ENCODE measurements at places on chromosomes 7 and 10.
A peak's percentile ranks its signal among the peaks of the same experiment; 100 is the strongest.

GRCh38 chr7:102864958-102865357 is 47.8 kb upstream of the LRRC17 start:
- no peak for DNase-seq

GRCh38 chr10:79320820-79321493 is 26.3 kb upstream of the PPIF start:
- no peak for DNase-seq

- DNase-seq: no peak
Measured at GRCh38 chr10:3848005-3848774, 63.2 kb upstream of the KLF6 start.

GRCh38 chr7:47946581-47947354 is 1.5 kb downstream of the PKD1L1 start:
- no peak for DNase-seq

DNA sequence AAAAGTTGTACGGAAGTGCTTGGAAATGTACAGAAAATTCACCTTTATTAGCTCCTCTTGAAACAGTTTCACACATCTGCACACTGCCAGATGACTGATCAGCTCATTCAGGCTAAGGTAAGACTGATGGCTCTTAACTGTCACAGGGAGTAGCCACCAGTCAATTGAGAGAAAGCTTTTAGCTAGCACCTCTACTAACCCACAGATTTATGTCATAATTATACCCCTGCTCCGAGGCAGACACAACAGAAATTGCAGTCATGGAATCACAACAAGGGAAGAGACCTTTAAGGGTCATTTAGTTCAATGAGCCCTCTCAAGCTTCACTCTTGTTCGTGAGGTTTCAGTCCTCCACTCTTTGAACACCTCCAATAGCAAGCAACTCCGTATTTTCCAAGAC is 235.4 kb downstream of the TRIL start:
- DNase-seq: no peak

DNA sequence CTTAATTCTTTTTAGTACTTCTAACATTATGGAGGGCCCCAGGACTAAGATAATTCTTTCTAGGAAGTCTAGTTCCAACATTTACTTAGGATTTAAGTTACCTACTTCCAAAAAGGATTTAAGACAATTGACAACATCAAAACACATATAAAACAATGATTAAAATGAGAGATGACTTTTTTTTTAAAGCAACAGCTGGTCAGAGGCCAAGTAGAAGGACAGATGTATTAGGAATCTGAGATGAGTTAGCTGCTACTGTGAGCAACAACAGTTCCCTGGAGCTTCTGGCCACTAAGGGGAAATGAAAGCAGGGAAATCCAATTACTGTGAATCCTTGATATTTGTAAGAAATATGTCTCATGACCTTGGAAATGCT is 222.3 kb downstream of the PHTF2 start:
- no peak for DNase-seq

DNA sequence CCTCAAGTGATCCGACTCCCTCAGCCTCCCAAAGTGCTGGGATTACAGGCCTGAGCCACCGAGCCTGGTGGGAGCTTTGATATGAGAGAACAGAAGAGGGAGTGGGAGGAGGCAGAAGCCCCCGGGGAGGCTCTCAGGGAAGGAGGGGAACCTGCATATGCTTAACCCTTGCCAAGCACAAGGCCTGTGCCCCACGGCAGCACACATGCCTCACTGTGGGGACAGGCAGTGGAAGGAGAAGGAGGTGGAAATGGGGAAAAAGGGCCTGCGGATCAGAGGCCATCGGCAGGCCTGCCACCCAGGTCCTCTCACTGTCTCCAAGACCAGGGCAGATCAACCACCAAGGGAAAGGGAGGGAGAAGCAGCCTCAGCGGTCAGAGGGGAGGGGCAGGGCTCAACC is 7.2 kb upstream of the GRID1 start:
- no peak for DNase-seq

DNA sequence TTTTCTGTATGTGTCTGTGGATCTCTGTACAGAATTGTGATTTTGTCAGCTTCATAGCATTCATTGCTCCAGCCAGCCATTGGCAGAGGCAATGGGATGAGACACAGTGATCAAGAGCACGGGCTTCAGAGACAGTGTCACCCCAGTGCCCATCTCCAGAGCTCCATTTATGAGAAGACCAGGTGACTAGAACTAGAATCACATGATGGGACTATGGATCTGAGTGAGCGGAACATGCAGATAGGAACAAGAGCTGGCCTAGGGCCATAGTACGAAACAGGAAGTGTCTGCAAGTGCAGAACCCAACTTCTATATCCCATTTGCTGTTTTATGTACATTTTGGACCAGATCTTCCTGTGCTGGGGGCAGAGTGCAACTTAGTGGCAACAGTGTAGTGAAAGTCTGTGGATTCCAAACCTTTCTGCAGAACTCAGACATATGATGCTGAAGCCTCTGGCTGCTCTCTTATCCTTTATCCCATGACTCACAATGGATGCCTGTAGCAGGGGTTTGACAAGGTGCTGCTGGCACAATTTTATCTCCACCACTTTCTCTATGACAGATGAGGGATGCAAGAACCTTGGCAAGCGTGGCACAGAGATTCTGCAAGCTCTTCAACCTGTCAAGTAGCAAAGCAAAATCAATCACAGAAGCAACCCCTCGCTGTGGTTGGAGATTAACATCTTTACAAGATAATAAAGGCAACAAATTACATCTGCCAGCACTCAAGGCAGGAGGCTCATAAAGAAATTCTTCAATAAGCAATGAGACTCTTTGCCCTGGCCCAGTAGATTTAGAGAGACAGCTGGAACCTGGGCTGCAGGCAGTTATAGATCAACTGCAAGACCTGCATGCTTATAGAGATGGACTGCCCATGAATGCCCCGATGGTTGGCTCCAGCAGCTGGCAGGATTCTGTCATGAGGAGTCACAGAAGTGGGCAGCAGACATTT is 681.3 kb downstream of the TNS3 start:
- DNase-seq: no peak

DNA sequence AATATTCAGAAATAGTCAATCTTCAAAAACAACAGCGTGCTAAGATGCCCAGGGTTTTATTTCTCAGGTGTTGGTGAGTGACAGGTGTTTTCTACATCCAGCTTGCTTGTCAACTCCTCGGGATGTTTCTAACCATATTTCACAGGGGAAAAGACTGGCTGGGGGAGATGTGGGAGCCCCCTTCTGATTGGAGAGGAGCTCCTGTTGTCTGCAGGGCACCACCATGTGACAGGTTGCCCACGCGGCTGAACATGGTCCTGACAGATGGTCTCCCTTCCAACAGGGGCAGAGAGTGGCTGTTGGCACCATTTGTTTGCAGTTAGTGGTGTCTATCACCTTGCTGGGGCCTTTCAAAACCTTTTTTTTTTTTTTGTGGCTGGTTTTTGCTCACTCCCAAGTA is 16.5 kb upstream of the GPR26 start:
- DNase-seq: no peak

DNA sequence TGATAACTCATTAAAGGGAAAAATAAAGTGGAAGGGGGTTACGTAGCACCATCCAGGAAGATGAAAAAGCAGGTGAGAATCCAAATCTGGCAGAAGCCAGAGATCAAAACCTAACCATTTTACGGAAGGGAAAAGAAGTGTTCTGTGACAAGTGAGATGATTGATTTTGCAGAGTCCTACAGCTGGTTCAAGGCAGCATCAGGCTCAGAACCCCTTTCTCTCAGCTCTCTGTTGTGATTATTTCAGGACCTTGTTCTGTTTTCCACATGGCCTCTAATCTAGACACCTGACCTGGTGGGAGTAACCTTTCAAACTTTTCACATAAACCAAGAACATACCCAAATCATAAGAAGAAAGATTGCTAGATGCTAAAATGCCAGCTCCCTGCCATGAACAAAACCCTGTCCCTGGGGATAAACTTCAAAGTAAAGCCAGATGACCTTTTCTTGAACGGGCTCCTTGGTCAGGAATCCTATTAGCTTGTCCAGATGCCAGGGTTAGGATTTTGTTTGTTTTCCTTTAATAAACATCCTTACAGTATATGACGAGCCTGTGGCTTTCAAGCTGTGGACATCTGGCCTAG is 5.9 kb downstream of the DUSP5 start:
- DNase-seq: no peak

- DNase-seq: no peak
Measured at GRCh38 chr10:132671228-132672154, 114.5 kb downstream of the NKX6-2 start.

DNA sequence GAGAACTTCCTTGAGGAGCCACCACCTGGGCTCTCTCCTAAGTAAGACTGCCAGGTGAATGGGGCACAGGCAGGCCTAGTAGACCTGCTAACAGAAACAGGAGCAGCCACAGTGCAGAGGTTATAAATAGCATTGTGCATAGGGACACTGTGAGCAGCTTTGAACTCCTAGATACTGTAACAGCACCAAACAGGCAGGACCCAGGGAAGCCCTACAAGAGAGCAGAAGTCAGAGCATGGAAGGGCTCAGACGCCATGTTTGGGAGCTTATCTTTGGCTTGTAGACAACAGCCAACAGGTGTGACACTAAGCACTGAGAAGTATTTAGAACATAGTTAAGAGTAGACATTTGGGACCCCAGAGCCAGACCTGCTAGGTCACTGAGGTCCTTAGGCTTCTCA is 14.5 kb downstream of the XRCC2 start:
- no peak for DNase-seq

- DNase-seq: no peak
Measured at GRCh38 chr7:34104992-34105391, 199.7 kb downstream of the BMPER start.

GRCh38 chr10:80278480-80278879 is 11.0 kb downstream of the MAT1A start:
- no peak for DNase-seq

DNA sequence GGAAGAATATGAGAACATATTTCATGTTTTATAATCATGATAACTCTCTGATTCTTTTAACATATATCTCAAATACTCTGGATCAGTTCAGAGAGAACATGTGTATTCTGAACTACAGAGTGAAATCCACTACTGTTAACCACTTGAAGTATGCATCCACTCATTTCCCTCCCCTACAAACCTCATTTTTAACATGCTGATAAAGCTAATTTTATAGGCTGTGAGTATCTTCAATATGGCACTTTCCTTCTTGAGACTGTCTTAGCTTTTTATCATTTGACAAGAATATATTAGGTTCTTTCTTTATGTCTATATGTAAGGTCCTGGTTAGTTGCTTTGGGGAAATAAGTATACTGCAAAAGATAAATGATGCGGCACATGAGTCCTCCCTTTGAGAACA is 154.8 kb downstream of the MLLT10 start:
- DNase-seq: no peak

DNA sequence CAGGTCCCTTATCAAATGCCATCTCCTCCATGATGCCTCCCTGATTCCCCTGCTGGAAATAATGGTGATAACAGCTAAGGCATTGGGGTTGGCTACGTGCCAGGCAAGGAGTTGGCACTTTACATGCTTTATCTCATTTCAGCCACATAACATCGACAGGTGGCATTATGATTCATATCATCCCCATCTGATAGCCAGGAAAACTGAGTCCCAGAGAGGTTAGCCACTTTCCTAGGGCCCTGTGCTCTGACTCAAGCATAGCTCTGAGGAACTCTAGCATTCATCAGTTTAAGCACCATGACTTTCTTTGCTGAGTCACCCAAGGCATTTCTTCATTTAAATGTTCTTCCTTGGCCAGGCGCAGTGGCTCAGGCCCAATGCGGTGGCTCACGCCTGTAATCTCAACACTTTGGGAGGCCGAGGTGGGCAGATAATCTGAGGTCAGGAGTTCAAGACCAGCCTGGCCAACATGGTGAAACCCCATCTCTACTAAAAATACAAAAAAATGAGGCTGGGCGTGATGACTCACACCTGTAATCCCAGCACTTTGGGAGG is 6.6 kb downstream of the LEP start:
- no peak for DNase-seq

GRCh38 chr10:54797636-54798321 is 3.3 kb downstream of the PCDH15 start:
- DNase-seq: no peak

DNA sequence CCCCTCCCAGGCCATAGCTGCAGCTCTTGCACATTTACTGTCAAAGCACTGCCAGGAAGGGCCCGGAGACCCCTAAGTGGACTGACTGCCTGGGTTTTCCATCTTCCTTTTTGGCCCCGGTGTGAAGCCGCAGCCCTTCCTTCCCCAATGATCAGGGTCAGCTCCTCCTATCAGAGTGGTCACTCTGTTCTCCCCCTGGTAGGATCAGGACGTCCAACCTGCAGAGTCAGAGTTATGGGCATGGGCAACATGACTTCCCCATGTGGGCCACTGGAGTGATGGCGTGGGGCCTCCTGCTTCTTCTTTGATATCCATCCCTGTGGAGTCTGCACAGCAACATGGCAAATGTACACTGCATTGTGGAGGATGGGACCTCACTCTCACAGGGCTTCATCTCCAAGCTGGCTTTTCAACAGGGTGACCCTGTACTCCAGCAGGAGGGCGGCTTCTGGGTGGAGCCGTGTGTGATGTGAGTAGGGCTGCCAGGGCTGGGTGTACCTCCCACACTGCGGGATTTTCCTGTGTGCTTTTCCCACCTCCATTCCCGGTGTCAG is 6.4 kb upstream of the RAMP3 start:
- no peak for DNase-seq

GRCh38 chr7:636396-636795 is 90.1 kb upstream of the DNAAF5 start:
- peak; percentile 91 for DNase-seq

DNA sequence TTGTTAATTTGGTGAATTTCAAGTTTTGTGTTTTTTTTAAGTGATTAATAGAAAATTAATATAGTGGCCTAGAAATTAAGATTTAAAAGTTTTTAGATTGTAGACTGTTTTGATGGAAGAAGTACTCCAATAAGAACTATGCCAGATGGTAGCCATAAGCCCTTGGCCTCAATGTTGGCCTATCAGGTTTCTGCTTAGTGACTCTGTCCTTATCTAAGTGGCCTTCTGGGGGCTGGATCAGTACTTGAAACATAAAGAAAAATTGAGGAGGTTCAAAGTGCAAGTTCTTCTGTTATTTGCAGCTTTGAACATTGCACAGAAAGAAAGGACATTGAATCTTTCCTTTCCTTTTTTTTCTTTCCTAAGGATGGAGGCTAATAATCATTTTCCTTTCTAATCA is 9.9 kb downstream of the CCDC126 start:
- DNase-seq: no peak

- no peak for DNase-seq
Measured at GRCh38 chr10:114021717-114022680, 21.7 kb upstream of the ADRB1 start.

- DNase-seq: no peak
Measured at GRCh38 chr7:23004247-23004520, 9.7 kb downstream of the HYCC1 start.

GRCh38 chr10:128165536-128165935 is 39.3 kb upstream of the MKI67 start:
- DNase-seq: no peak

Measured in HuH-7 (cell line).